ENCODE measurements at places on chromosomes 2 and 18.

GRCh38 chr2:159551806-159552205, 64.5 kb downstream of the BAZ2B start:
- DNase-seq: no peak

- DNase-seq: no peak
These were observed 165.6 kb downstream of the SMAD7 start for GRCh38 chr18:48785091-48785614.

DNA sequence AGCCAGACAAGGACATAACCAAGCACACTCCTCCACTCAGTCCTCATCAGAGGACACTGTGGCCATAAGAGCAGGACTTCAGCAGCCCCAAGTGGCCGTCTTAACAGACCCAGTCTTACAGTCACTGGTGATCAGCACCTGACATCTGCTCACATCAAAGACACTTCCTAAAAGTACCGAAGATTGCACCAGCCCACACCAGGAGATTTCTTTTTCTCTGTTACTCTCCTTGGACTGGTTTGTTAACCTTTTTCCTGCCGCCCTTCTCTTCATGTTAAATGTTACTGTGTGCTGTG, 44.1 kb downstream of the MRPS5 start:
- DNase-seq: no peak

DNA sequence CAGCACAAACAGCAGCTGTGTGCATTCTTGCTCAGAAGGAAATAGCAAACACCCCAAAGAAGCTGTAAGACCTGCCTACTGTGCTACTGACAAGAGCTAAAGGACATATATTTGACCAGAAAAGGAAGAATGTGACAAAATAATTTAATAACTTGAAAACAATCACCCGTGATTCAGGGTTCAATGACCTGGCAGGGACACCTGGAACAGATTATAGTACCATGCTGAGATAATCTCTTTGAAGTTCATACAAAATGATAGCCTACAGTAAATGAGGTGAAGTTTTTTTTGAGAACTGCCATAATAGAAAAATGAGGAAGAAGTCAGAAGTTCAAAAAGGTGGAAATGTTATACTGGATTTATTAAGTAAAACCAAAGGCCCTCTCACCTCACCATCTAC, 324.8 kb upstream of the GULP1 start:
- no peak for DNase-seq

- no peak for DNase-seq
These were observed 4.8 kb downstream of the AMER3 start for GRCh38 chr2:130759906-130760753.

- DNase-seq: no peak
These were observed 12.2 kb downstream of the KANSL3 start for GRCh38 chr2:96625571-96626552.

GRCh38 chr2:58794103-58794502, 553.0 kb upstream of the FANCL start:
- DNase-seq: no peak

- DNase-seq: no peak
These were observed 16.9 kb upstream of the FAHD2A start for GRCh38 chr2:95385570-95385984.

- DNase-seq: peak; percentile 77
These were observed 38.7 kb downstream of the MCFD2 start for GRCh38 chr2:46876741-46877384.

DNA sequence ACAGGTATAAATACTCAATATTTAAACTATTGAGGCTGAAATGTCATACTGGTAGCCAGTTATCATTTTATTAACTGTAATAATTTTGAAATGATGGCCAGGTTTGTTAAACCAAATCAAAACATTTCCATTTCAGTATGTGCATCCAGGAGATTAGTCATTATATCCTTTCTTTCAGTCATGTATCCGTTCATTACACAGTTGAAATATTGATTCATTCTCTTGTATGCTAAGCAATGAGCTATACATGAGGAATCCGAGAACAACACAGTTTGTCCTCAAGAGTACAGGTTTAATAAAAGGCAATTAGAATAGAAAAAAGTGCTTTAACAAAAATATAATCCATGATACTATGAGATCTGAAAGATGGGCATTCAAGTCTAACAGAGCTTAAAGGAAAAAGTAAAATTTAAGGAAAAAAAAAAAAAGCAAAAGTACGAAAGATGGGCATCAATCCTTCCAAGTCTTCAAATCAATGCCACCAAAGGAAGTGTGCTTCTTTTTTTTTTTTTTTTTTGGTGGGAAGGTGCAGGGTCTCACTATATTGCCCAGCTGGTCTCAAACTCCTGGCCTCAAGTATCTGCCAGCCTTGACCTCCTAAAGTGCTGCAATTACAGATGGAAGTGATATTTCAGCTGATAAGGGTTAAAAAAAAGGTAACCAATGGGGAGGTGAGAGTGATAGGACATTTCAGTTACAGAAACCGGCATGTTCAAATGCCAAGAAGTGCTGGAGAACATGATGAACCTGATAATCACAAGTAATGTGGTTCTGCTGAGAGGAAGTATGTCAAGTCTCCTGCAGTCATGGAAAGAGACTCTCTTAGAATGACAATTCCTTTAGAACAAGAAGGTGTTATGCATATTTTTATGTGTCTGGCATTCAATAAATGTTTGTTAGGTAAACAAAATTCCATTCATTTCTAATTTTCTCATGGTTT, 35.8 kb downstream of the PUM2 start:
- DNase-seq: peak; percentile 81

GRCh38 chr2:105889046-105889445, 144.3 kb downstream of the NCK2 start:
- no peak for DNase-seq

GRCh38 chr18:41226911-41227310, 728.1 kb upstream of the PIK3C3 start:
- no peak for DNase-seq

DNA sequence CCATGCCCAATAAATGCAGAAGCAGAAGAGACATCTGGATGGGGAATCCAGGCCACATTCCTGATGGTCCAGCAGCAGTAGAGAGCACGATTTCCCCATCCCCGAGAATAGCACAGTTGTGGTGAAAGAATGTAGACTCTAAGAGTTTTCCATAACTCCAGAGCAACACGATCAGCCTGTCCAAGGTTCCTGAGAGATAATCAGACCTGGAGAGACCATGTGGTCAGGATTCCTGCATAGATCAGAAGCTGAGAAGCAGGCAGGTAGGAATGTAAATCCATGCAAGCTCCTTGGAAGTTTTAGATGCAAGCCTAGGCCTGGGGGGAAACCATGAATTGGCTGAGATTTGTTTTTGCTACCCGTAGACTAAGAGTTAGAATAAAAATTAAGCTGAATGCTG, 34.2 kb upstream of the PTPRM start:
- no peak for DNase-seq

GRCh38 chr2:202042444-202042843, 8.8 kb downstream of the FZD7 start:
- DNase-seq: no peak

DNA sequence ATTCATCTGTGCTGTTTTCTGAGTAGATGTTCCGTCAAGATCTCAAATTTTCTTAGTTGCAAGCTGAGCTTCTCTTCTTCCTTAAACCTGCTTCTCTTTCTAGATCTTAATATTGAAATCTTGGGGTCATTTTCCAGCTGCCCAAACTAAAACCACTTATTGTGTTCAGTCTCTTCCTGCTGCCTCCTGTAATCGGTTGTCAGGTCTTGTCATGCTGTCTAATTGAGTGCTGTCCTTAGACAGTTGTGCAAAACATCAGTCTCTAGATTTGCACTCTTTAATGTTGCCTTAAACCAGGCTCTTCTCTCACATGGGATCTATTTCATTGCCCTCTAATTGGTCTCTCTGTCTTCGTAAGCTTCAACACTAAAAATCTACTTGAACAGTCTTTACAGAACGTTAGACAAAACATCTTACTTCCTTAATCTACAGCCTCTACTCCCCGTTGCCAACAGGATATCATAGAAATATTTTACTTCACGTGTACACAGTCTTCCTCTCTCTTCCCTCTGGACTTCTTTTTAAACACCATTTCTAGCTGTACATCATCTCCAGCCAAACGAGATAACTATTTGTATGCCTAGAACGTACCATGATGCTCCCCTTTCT, 34.9 kb downstream of the GPD2 start:
- peak; percentile 17 for DNase-seq

GRCh38 chr2:169361706-169362117, 622 bp downstream of the LRP2 start:
- peak; percentile 23 for DNase-seq

All from lung microvascular endothelial cell (primary cell).